Activated T-cell treated with anti-CD3 and anti-CD28 coated beads for 24 hours (primary cell): ENCODE measurements at places on chromosomes 6 and 20.

DNA sequence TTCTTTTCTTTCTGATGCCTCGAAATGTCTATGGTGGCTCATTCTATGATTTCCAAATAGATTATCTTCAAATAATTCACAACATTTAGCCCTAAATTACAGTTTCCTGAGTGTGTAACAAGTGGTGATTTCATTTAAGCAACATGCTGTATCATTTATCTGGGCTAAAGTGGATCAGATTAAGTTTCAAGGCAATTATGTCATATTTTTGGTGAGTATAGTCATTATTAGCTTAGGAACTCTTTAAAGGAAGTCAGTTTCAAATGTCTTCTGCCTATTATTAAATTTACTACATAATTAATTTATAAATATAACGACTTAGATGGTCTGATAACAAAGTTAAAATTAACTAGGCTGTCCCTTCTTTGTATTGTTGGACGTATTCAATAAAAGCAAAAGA, 847.9 kb upstream of the FLRT3 start:
- no peak for DNase-seq

GRCh38 chr6:169220068-169220964, 33.3 kb downstream of the THBS2 start:
- no peak for DNase-seq

DNA sequence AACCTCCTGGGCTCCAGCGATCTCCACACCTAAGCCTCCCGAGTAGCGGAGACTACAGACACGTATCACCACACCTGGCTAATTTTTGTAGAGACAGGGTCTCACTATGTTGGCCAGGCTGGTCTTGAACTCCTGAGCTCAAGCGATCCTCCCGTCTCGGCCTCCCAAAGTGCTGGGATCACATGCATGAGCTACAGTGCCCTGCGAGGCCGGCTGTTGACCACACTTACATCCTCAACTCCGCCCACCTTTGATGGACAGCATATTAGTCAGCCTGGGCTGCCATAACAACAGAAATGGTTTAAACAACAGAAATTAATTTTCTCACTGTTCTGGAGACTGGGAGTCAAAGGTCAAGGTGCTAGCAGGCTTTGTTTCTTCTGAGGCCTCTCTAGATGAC, 107.7 kb downstream of the JPH2 start:
- no peak for DNase-seq

DNA sequence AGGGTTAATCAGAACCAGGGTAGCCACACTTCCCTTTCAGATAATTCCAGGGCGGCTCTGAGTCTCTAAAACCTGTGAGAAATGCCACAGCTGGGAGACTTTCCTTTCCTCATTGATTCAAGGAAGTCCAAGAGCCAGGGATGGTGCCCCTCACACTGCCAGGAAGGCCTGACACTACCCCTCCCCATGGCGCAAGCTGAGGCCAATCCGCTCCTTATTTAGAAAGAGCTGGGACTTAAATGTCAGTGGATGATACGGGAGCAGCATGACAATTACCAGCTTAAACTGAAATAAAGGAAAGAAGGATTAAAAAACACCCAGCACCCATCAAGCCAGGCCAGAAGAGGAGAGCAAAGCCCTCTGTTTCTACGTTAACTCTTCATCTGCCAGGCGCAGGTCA, 244.4 kb downstream of the LRFN2 start:
- no peak for DNase-seq

DNA sequence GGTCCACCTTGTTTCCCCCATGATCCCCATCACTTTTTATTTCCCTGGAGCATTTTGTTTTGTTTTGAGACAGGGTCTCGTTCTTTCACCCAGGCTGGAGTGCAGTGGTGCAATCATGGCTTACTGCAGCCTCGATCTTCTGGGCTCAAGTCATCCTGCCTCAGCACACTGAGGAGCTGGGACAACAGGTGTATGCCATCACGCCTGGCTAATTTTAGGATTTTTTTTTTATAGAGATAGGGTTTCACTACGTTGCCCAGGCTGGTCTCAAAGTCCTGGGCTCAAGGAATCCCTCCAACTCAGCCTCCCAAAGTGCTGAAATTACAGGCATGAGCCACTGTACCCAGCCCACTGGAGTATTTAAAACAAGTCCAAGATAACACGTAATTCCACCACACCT, 179.9 kb downstream of the PREX1 start:
- no peak for DNase-seq

DNA sequence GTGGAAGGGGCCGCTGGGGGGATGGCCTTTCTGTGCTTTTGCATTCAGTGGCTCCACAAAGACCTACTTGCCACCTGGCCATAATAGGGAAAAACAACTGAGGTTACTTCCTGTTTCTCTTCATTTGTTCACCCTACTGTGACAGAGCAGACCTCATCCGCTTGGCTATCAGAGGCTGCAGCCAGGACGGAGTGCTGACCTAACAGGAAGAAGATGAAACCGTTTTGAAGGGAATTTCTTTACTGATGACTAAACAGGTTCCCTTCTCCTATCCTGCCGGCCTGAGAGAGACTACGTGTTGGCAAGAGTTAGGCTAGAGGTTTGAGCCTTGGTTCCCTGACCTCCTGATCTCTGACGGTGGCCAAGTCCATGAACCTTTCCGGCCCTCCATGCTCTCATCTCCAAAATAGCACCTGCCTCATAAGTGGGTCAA, 21.3 kb downstream of the PRR18 start:
- no peak for DNase-seq

DNA sequence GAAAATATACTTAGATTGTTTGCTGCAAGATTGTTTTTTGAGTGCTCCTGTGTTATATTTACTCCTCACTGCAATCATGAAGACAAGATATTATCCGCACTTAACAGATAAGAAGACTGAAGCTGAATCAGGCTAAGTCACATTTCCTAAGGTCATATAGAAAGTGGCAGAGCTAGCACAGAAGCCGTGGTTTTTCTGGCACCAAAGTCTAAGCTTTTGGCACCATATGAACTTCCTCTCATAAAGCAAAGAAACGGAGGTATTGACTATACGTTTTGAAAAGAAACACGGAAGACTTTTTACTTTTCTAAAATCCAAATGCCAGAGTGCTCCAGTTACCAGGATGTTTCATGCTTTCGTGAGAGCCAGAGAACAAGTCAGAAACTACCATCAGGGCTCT, 9.3 kb upstream of the DTD1 start:
- DNase-seq = no peak

DNA sequence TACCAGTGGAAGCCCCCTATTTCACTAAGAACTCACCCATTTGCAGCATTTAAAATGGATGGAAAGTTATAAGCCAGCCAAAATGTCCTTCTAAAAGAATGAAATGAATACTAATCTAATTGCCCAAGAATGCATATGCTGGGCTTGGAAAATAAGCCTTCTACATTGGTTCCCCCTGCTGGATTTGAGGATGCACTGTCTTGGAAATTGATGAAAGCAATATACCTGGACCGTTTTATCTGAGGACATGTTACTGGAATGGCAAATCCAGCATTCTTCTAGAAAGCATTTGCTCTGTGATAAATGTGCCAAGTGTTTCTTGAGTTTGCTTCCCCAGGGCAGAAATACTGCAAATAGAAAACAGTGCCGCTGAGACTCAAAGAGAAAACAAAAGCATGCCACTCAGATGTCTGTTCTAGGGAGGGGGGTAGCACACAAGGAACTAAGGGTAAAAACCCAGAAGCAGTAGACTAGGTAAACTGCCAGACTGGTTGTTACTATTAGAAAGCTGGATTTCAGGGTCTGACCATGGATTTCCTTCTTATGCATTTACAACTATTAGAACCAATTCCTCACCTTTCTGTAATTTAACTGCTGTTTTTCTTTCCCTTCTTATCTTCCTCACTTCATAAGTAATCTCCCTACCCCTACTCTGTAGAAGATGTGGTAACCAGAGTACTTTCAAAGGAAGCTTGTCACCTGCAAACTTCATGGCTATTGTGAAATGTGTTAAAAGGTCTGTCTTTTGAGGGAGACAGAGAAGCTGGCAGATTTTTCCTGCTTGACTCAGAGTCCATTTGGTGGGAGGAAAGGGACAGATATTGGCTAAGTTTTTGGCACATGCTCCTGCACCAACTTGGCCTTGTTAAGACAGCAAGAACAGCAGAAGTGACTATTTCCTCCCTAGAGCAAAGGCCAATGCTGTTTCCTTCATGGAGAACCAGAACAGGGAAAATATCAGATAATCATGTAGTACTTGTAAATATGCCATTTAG, 642.6 kb downstream of the KIF16B start:
- no peak for DNase-seq

- DNase-seq = peak; percentile 11
Observed at GRCh38 chr20:478949-479429, 16.7 kb upstream of the TBC1D20 start.
